DMS53 (cell line): ENCODE measurements at places on chromosomes 11 and 22.

- no peak for DNase-seq
These were observed 577.8 kb downstream of the JRKL start for GRCh38 chr11:96967616-96968015.

GRCh38 chr11:46611526-46612304 lies 5.3 kb downstream of the HARBI1 start:
- DNase-seq, result no peak

DNA sequence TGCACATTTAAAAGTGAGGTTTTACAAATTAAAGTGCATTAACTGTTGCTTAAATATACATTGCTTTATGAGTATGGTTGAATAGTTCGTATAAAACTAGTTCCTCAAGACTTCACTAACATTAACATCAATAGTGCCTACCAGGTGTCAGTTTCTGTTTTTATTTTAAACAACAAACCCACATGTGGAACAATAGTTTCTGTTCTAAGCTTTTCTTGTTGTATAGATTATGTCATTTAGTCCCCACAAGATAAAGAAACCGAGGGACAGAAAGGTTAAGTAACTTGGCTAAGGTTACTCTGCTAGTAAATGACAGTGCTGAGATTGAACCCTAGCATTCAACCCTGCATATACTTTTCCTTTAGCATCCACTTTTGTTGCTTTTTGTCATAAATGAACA lies 41.4 kb upstream of the ST14 start:
- DNase-seq, result no peak

GRCh38 chr22:44225091-44225689 lies 44.5 kb downstream of the PARVG start:
- DNase-seq, result no peak

DNA sequence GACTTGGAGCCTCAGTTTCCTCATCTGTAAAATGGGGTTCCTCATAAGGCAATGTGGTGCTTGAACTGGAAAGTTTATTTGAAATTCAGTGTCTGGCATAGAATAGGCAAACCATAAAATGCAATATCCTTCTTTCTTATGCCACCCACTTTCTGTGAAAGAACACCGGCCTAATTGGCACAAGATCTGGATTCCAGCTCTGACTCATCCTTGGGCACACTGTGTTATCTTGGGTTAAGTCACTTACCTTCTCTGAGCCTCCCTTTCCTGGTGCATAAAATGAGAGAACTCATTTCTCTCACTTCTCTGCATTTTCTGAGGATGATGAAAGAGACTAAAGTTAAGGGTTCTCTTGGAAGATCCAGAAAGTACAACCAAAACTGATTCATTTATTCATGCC lies 5.1 kb downstream of the INSC start:
- no peak for DNase-seq

GRCh38 chr11:131074573-131074972 lies 158.3 kb upstream of the SNX19 start:
- DNase-seq, result no peak

DNA sequence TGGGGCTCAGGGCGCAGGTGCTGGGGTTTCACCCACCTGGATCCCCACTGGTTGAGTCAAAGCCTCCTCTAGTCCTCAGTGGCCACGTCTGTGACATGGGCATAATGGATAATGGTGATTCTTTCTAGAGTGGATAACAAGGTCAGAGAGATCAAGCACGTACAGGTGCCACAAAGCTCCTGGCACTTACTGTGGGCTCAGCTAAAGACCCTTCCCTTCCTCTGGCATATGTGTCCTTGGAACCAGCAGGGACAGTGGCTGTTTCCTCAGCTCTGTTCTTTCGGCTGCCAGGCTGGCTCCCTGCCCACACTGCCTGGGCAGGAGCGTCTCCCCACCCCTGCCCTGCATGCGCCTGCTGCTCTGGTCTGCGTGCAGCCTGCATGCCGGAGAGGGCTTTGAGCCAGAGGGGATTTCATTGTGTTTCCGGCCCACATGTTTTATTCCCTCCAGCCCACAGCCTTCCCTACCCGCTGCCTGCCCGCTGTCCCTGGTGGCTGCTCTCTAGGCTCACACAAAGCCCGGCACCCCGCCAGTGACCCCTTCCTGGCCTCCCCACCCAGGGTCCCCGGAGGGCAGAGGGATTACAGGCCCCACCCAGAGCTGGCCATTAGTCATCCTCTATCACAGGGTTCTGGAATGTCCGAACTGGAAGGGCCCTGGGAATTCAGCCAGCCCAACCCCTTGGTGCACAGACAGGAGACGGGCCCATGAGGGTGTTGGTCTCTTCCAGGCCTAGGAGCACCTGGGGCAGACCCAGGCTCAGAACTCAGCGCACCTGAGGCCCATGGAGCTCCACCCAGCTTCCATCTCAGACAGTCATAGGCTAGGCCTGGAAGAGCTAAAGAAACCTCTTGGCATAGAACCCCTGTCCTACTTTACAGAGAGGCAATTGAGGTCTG lies 55.3 kb upstream of the GCAT start:
- no peak for DNase-seq
